ENCODE measurements at places on chromosomes 7 and 10.
A peak's percentile ranks its signal among the peaks of the same experiment; 100 is the strongest.

DNA sequence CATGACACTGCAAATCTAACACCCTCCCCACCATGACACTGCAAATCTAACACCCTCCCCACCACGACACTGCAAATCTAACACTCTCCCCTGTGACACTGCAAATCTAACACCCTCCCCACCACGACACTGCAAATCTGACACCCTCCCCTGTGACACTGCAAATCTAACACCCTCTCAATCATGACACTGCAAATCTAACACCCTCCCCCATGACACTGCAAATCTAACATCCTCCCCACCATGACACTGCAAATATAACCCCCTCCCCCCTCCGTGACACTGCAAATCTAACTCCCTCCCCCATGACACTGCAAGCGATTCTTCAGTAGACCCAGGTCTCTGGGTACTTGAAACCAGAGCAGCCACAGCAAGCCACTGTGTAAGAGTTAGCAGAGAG is 604.4 kb downstream of the DNAJB6 start:
- DNase-seq = no peak

GRCh38 chr7:50711271-50712175 is 71.2 kb downstream of the GRB10 start:
- DNase-seq = no peak

DNA sequence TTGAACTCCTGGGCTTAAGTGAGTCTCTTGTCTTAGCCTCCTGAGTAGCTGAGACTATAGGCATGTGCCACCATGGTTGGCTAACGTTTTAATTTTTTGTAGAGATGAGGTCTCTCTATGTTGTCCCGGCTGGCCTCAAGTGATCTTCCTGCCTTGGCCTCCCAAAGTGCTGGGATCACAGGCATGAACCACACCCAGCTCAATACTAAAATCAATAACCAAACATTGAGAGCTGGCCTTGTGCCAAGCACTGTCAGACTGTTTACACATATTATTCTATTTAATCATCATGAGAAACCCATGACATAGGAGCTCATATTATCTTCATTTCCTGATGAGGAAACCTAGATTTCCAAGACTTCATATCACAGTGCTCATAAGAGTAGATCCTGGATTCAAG is 251.2 kb downstream of the BAMBI start:
- DNase-seq = no peak

GRCh38 chr10:98956576-98957260 is 278.9 kb downstream of the HPSE2 start:
- DNase-seq = no peak

DNA sequence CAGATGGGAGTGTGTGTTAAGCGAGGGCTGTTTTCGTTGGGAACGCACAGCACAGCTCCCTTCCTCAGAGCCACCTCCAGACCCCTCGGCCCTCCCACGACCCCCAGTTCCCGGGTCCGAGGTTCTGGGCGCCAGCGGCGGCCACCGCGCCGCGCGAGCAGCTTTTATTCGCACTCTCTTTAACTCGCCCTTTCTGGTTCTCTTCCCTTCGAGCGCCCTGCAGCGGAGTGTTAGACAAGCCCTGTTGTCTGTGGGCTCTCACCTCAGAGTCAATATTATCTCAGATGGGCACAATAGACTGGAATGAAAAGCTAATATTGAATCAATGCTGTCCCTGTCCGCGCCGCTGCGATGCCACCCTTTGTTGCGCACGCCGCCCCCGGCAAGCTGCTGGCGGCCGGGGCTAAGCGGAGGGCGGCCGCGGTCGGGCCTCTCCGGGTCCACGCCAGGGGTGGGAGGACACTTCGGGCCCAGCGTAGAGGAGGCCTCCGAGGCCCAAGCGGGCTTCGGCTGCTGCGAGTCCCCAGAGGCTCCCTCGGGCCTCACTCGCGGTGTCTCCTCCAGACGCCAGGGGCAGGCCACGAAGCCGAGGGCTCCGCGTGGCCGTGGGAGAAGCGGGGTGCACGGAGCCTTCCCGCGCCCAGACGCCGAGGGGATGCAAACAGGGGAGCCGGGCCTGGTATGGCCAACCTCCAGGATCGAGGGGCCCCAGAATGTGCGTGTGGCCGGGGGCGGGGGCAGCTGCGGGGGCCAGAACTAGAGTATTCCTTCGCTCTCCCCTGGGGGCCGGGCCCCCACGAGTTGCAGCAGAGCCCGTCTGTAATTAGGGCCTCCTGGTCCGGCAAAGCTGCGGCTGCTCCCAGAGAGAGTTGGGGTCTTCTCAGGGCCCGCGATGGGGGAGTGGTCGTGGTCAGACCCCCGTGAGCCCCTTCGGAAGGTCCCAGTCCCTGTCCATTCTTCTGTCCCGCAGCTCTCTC is 7.9 kb upstream of the EMX2 start:
- peak; percentile 37 for DNase-seq

DNA sequence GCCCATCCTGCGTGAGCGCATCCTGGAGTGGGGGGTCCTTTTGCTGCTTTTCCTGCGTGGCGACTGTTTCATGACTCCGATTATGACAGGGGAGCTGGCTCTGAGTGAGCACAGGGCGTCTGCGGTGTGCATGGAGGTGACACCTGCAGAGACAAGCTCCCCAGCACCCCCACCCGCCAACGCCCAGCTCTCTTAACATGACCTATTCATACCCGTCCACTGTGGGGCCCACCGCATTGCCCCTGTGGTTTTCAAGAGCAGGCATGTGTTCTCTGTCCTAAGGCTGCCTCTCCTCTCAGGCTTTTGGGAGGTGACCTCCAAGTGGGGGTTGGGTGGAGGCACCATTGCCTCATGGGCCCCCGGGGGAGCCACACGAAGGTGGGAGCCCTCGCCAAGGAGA is 500.7 kb downstream of the TCERG1L start:
- DNase-seq = no peak

DNA sequence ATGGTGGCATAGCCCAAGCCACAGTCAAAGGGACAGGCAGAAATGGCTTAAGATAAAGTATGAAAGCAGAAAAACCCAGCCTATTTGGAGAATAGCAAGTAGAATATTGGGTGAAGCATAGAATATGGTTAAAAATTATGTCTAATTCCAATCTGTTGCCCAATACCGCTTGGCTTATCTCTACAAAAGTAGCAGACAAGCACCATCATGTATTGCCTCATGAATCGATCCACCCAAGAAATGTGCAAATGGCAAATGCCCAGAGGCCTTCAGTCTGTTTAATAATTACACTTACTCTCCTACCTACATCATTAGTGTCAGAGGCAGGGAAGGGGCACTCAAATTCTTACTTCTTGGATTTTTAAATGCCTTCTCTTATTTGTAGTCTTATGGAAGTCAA is 130.9 kb upstream of the ADAM12 start:
- DNase-seq = no peak

DNA sequence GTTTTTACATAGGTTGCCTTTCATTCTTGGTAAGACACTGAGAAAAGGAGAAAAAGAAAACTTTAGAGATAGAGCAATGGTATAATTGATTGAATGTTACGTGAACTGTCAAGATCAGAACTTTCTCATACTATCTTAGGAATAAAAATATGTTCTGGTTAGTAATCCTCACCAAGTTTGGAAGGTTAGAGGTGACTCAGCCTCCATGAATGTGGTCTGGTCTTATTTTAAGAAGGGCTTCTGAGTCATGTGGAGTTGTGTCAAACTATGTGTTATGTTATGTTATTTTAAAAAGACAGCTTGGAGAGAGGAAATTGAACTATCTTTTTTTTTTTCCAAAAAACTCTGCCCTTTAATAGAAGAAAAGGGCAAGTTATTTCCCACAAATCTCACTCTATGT is 458.6 kb upstream of the KLF6 start:
- DNase-seq = no peak

GRCh38 chr10:80579849-80580637 is 42.3 kb downstream of the SH2D4B start:
- no peak for DNase-seq

GRCh38 chr7:51430480-51431086 is 114.0 kb upstream of the COBL start:
- DNase-seq = peak; percentile 69

DNA sequence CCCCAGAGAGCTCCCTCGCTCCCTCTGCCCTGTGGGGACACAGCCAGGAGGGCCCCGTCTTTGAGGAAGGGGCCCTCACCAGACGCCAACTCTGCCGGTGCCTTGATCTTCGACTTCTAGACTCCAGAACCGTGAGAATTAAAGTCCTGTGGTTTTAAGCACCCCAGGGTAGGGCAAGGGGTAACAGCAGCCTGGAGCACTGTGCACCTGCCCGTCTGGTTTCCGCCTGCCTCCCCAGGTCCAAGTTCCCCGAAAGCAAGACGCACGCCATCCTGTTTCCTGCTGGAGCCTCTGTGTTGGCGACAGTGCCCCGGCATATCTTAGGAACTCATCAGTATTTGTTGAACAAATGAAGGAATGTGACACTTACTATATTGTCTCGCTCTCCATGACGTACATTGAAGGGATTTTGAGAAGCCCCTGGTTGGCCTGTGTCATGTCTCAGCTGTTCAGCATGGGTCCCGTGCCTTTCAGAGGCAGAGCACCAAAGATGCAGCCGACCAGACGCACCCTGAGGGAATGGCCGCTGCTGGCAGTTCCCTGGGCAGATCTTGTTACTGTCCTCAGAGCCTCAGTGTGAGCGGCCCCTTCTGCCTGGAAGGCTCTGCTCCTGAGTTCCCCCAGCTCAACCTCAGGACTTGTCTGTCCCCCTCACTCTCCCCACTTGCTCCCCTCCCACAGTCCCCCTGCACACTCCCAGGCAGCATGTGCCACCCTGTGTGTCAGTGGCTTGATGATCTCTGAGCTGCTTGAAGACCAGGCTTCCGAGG is 226.2 kb downstream of the TCERG1L start:
- DNase-seq = peak; percentile 22

GRCh38 chr10:116097239-116097784 is 175.7 kb downstream of the GFRA1 start:
- DNase-seq = no peak

GRCh38 chr10:88289342-88289741 is 293.8 kb downstream of the RNLS start:
- DNase-seq = no peak
